Activated T-helper 9 cell treated with anti-CD3 and anti-CD28 coated beads, Interleukin-2, amount 50 U/mL, for 16 hours (primary cell): ENCODE measurements at places on chromosomes 4 and X.

DNA sequence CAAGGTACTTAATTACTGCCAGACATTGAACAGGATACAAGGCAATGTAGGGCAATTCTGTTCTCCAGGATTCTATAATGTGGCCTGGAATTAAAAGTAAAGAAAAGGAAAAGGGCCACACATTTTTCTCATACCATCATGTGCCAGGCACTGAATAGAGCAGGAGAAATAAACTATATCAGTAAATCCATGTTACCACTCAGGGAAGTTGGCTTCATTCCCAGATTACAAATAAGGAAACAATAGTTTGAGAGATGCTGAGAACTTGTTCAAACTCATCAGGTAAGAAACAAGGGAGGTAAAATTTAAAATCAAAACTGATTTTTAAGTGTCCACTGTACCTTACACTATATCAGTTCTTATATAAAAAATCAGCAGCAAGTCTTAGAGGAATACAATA, 645.0 kb upstream of the ATOH1 start:
- no peak for DNase-seq

GRCh38 chr4:91997045-91997444, 306.7 kb upstream of the GRID2 start:
- no peak for DNase-seq

GRCh38 chrX:119695535-119696050, 2.6 kb upstream of the SEPTIN6 start:
- no peak for DNase-seq

DNA sequence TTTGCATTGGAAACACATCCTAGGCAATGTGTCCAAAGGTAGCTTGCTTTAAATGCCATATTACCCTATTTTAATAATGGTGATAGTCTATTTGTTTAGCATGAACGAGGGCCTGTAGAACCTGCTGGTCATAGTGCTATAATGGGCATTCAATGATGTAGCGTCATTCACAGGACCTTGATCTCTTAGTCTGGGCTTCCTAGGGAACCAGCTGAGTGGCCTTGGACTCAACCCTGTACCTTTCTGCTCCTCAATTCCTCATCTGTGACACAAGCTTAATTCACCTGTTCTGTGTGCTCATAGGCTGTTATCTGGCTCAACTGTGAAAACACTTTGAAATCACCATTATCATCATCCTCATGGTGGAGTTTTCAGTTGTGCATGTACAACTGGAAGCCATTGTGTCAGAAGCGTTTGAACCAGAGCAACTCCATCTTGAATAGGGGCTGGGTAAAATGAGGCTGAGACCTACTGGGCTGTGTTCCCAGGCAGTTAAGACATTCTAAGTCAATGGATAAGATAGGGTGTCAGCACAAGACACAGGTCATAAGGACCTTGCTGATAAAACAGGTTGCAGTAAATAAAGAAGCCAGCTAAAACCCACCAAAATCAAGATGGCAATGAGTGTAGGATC, 346.8 kb upstream of the KLF3 start:
- DNase-seq, result no peak

GRCh38 chrX:1658071-1658491, 43.2 kb downstream of the ASMT start:
- no peak for DNase-seq

DNA sequence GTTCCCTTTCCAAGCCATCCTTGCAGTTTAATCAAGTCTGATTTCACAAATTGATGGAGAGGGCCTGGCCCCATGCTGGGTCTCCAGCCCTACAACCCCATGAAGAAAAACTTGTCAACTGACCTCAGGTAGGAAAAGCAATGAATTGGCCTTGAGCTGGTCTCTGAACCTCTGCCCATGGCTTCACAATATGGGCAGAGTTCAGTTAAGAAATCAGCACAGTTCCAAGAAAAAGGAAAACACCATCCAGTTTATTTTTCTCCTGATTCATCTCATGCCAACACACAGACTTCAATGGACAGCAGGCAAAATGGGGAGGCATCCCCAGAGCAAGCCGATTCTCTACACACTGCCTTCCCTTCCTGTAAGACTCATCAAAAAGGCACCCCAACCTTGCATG, 3.3 kb downstream of the RIPPLY1 start:
- no peak for DNase-seq

- no peak for DNase-seq
These were observed 30.4 kb downstream of the WDFY3 start for GRCh38 chr4:84936123-84936522.

- DNase-seq, result no peak
These were observed 111.7 kb downstream of the STK32B start for GRCh38 chr4:5162909-5163508.

DNA sequence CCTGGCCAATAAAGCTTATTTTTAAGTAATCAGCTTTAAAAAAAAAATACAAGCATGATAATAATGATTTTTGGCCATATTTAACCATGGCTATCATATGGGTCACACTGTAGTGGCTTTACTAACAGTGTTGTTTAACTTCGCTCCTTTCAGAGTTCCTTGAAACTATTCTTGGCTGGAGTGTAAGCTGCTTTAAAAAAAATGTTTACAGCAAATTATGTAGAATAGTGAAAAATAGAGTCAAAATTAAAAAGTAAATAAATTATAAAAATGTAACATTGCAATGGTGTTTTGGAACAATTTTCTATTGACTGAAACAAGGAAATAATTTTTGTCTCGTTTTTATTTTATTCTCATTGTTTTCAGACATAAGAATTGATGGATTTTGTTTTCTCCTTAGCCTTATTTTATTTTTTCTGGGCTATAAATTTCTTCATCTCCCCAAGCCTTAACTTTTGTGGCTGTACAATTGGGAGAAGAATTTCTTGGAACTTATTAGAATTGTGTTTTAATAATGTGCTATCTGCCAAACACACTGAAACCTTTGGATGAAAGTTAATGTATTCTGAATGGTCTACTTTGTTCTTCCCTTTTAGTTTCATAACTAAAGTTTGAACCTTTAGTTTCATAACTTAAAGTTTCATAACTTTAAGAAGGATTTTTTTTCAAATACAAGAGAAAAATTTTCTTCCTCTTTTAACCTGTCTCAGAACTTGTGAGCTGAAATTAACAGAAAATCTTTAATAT, 182.0 kb downstream of the ARHGAP24 start:
- DNase-seq, result no peak

GRCh38 chr4:22645481-22646182, 47.1 kb upstream of the GBA3 start:
- no peak for DNase-seq

DNA sequence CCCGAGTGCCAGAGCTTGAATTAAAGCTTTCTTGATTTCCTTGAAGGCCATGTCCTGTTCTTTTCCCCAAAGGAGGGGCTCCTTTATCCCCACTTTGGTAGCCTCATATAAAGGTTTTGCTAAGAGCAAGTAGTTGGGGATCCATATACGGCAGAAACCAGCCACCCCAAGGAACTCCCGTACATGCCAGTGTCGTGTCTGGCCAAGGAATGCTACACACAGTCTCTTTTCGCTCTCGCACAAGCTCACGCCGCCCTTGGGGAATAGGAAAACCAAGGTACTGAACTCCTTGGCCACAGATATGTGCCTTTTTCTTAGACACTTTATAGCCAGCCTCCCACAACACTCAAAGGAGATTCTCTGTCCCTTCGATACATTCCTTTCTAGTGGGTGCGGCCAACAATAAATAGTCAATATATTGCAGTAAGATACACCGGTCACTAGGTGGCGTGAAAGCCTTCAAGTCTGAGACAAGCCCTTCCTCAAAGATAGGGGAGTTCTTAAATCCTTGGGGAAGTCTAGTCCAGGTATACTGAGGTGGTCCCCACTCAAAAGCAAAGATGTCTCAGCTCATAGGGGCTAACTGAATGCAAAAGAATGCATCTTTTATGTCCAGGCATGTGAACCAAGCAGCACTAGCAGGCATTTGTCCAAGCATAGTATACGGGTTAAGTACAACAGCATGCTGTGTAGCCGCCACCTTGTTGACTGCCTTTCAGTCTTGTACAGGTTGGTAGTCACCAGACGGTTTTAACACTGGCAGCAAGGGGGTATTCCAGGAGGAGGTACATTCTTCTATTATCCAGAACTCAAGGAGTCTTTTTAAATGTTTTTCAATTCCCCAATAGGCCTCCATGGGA, 57.8 kb upstream of the XAGE1B start:
- DNase-seq, result no peak

GRCh38 chr4:52568351-52568750, 90.8 kb downstream of the USP46 start:
- DNase-seq, result no peak

DNA sequence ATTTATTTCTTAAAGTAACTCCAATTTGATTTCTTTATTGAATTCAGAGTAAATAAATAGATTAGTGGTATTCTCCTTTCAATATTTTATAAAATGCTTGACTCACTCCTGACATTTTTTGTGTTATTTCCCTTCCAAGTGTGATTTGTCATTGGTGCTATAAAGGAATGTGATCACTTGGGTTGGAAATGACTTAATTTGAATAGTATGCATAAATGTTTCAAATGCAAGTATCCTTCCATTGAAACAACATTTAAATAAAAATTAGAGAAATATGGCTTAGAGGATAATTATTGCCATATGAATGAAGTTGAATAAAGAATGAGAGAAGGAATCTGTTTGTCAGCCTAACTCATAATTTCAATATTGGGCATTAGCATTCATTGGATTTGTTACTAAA, 182.7 kb downstream of the PABPC4L start:
- no peak for DNase-seq

GRCh38 chr4:125420526-125420925, 105.8 kb downstream of the FAT4 start:
- DNase-seq, result no peak

GRCh38 chr4:167052631-167053091, 181.6 kb downstream of the SPOCK3 start:
- no peak for DNase-seq

- no peak for DNase-seq
These were observed 831.0 kb downstream of the C4orf33 start for GRCh38 chr4:129926936-129927335.

DNA sequence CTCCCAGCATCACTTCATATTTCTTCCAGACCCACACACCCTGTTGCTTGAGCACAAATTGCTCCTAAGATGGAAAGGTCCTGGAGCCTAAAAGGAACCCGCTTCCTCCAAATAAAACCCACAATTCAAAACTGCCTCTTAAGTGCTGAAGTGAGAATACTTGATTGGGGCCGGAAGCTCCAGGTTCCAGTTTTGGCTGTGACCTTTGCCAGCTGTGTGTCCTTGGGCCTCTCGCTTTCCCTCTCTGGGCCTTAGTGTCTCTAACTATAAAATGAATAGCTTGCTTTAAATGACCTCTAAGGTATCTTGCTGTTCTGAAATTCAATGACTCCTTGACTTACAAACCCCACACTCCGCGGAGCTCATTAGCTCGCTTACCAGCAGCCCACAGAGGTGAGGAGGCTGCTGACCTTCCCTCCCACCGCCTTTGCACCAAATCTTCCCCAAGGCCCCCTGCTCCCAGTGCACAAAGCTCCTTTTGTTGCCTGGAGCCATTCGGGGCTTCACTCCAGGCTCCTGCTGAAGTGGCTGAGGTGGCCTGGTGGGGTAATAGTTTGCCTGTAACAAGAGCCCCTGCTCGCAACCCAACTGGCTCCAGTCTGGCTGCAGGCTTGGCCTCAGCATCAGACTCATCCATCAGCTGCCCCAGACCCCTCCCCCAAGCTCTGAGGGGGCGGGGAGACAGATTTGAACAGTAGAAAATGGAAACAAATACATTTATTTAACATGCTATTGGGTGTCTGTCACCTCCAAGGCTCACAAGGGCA, 21.8 kb downstream of the STARD8 start:
- no peak for DNase-seq

GRCh38 chrX:17939724-17940123, 78.6 kb upstream of the RAI2 start:
- no peak for DNase-seq

- no peak for DNase-seq
These were observed 107.8 kb upstream of the TMEM47 start for GRCh38 chrX:34764852-34765361.
